Lower lobe of right lung (tissue), 2 donors: ENCODE measurements at places on chromosomes 11 and 22.

- H3K4me1 ChIP-seq = no peaks in the 10 kb centered on the region
- H3K4me3 ChIP-seq = no peak overlapping the region
- H3K27ac ChIP-seq = no peak overlapping the region
- no peaks in the 10 kb centered on the region for H3K36me3 ChIP-seq
- no peaks in the 10 kb centered on the region for H3K27me3 ChIP-seq
- peak; percentile 34 for DNase-seq
Measured at GRCh38 chr11:70538641-70539359, 140.5 kb downstream of the CTTN start.

GRCh38 chr11:19829109-19829837 lies 116.6 kb downstream of the NAV2 start:
- no peak overlapping the region for H3K4me3 ChIP-seq
- H3K27me3 ChIP-seq = no peaks in the 10 kb centered on the region
- peaks cover 13% of the 10 kb centered on the region for H3K4me1 ChIP-seq
- H3K27ac ChIP-seq = no peak overlapping the region
- H3K36me3 ChIP-seq = peaks cover 4% of the 10 kb centered on the region
- no peak for DNase-seq

GRCh38 chr11:59463190-59463641 lies 6.5 kb downstream of the OR4D6 start:
- no peaks in the 10 kb centered on the region for H3K27me3 ChIP-seq
- no peak overlapping the region for H3K27ac ChIP-seq
- H3K36me3 ChIP-seq = no peaks in the 10 kb centered on the region
- no peaks in the 10 kb centered on the region for H3K4me1 ChIP-seq

DNA sequence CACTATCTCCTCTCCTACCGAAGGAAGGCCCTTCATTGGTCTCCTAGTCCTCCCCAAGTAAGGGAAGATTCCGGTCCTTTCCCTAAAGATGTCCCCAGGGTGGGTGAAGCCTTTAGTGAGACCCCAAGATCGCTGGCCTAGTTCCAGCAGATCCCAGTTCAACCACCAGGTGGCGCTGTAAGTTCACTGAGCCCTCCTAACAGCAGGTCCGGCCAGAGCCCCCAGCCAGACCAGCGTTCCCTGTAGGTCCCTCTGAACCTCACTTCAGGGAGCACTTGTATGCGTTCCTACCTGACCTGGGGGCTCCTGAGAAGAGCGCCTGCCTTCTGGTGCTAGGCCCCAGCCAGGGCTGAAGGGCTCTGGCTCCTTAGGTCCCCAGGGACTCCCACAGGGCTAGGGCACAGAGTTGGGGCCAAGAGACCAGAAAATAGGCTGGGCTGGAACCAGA lies 38.1 kb downstream of the LMO1 start:
- H3K27ac ChIP-seq = no peak overlapping the region
- no peaks in the 10 kb centered on the region for H3K4me1 ChIP-seq
- no peaks in the 10 kb centered on the region for H3K36me3 ChIP-seq
- H3K27me3 ChIP-seq = no peaks in the 10 kb centered on the region

DNA sequence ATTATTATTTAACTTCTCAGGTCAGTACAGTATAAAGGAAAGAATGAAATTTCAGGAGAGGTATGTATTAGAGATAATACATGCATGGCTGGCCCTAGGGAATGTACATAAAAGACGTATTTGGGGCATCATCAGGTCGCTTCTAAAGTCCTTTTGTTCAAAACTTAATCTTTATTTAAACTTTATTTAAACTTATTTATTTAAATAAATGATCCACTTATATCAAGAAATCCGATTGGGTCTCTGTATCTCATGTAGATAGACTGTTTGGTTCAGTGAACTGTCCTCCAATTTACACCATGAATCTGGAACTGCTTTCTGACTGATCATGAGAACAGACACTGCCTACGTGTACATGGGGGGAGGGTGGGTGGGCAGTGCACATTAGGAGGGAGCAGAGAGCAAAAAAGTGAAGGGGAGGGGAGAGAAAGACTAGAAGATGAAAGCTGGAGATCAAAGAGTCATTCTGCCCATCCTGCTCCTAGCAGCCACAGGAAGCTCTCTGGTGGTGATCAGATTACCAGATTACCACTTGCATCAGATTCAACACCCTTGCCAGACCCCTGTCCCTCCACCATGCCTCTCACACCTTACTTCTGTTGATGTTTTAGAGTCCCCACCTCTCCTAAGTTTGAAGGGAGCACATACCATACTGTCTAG lies 92.1 kb upstream of the MTMR2 start:
- no peaks in the 10 kb centered on the region for H3K36me3 ChIP-seq
- no peaks in the 10 kb centered on the region for H3K27me3 ChIP-seq
- peaks cover 20% of the 10 kb centered on the region for H3K4me1 ChIP-seq
- DNase-seq = no peak
- H3K4me3 ChIP-seq = no peak overlapping the region

DNA sequence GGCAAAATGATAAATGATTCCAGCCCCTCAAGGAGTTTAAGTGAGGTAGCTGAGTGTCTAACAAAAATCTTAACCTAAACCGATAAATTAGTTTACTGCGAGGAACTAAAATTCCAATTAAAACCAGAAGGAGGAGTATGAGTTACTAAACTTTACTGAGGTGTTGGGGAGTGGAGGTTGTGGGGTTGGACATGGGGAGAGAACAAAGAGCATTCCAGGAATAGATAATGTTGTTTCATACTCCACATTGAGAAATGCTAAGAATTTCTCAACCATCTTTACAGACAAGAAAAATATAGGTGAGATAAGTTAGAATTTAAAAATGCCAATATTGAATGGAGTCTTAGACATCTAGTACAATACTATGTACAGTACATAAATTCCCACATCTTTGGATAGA lies 488.6 kb downstream of the METTL15 start:
- DNase-seq = no peak
- H3K4me3 ChIP-seq = no peak overlapping the region
- no peaks in the 10 kb centered on the region for H3K4me1 ChIP-seq
- H3K27me3 ChIP-seq = no peaks in the 10 kb centered on the region
- H3K27ac ChIP-seq = no peak overlapping the region

DNA sequence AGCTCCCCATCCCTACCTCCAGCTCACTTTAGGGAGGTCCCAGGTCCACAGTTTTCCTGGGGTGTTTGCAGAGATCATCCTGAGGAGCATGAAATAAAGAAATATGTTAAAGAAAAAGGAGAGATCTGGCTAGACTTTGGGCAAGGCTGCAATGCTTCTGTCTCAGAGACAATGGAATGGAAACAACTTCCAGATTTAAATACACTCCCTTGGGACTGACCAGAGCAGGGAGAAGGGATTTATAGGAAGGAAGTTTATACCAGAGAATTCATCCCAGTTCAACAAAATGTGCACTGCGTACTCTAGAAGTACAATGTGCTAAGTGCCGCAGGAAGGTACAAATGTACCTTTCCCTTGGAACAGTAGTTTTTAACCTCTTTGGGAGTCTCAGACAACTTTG lies 40.4 kb downstream of the ETS1 start:
- peak overlapping the region; percentile 82 for H3K27ac ChIP-seq
- no peaks in the 10 kb centered on the region for H3K27me3 ChIP-seq
- DNase-seq = no peak
- no peak overlapping the region for H3K4me3 ChIP-seq
- no peaks in the 10 kb centered on the region for H3K36me3 ChIP-seq

DNA sequence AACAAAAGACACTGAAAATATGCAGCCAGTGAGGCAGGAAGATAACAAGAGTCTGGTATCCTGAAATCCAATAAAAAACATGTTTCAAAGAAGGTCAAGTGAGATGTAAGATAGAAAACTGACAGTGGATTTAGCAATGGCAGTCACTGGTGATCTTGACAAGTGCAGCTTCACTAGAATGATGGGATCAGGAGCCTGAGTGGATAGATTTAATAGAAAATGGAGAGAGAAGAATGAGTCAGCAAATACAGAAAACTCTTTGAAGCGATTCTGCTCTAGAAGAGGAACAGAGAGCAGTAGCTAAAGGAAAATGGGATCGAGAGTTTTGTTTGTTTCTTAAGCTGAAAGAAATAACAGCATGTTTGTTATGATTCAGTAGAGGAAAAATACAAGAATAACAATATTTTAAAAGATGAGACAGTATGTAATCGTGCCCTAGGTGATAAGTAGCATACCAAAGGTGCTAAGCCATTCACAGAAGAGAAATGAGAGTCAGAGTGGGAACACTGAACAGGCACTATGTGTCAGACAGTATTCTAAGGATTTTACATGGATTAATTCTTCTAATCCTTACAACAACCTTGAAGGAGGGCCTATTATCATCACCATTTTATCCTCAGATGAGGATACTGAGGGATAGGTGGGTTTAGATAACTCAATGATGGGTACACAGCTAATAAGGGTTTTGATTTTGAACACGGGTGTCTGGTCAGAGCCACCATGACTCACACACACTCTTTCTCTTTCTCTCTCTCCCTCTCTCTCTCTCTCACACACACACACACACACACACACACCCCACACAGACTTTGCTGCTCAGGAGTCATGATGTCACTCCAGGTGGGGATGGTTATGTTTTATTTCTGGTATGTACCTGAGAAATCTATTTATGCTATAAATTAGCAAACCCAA lies 36.3 kb downstream of the MRE11 start:
- peaks cover 63% of the 10 kb centered on the region for H3K36me3 ChIP-seq
- no peaks in the 10 kb centered on the region for H3K4me1 ChIP-seq
- H3K27ac ChIP-seq = no peak overlapping the region
- no peak for DNase-seq
- no peak overlapping the region for H3K4me3 ChIP-seq

DNA sequence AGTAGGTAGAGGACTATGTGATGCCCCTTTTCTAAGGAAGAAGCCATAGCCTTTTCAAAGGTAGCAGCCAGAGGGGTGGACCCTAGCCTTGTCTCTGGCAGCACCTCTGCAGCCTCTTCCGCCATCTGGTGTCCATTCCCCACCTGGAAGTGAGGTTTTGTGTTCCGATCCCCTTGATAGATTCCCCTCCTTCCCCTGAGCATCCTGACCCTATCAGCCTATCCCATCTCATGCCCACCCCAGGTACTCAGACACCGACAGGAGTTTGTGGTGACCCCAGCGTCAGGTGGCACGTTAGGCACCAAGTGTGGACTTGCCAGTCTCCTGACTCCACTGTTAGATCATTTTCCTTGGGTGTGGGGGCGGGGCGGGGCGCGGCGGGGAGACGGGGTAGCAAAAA lies 398 bp upstream of the FAM89B start:
- H3K4me3 ChIP-seq = peak overlapping the region; percentile 81
- no peaks in the 10 kb centered on the region for H3K27me3 ChIP-seq
- peaks cover 57% of the 10 kb centered on the region for H3K4me1 ChIP-seq
- no peak for DNase-seq

- DNase-seq = no peak
- H3K27me3 ChIP-seq = no peaks in the 10 kb centered on the region
- H3K27ac ChIP-seq = no peak overlapping the region
- H3K4me1 ChIP-seq = peaks cover 3% of the 10 kb centered on the region
- no peaks in the 10 kb centered on the region for H3K36me3 ChIP-seq
Measured at GRCh38 chr11:78732246-78732645, 157.6 kb upstream of the NARS2 start.

GRCh38 chr11:77654770-77655434 lies 17.3 kb upstream of the CLNS1A start:
- H3K27ac ChIP-seq = no peak overlapping the region
- DNase-seq = no peak
- H3K4me1 ChIP-seq = no peaks in the 10 kb centered on the region

GRCh38 chr11:45141631-45142030 lies 4.8 kb upstream of the PRDM11 start:
- no peaks in the 10 kb centered on the region for H3K27me3 ChIP-seq
- no peaks in the 10 kb centered on the region for H3K36me3 ChIP-seq
- peaks cover 11% of the 10 kb centered on the region for H3K4me1 ChIP-seq
- no peak overlapping the region for H3K4me3 ChIP-seq

DNA sequence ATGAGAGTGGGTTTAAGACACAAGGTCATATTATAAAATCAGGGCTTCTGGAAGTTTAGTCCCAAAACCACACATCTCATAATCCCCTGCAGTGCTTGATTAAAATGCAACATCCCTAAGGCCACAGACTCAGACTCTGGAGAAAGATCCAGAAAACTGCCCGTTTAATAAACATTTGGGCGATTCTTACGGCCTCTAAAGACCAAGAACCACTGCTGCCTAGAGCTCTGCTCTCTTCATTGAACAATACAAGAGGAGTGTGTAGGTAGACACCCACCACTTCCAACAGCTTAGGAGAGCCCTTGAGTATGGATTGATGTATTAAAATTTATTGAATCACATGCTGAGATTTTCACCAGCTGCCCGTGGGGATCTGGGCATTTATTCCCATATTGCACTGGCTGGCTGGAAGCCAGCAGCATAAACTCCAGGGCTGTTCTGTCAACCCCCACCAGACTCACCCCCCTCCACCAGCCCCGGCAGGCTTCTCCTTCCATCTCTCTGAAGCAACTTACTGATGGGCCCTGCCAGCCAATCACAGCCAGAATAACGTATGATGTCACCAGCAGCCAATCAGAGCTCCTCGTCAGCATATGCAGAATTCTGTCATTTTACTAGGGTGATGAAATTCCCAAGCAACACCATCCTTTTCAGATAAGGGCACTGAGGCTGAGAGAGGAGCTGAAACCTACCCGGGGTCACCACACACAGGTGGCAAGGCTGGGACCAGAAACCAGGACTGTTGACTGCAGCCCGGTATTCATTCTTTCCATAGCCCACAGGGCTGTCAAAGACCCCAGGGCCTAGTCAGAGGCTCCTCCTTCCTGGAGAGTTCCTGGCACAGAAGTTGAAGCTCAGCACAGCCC lies 749 bp upstream of the BEST1 start:
- no peak overlapping the region for H3K4me3 ChIP-seq
- H3K27me3 ChIP-seq = no peaks in the 10 kb centered on the region
- peak; percentile 77 for DNase-seq
- no peaks in the 10 kb centered on the region for H3K36me3 ChIP-seq
- H3K4me1 ChIP-seq = peaks cover 21% of the 10 kb centered on the region
- H3K27ac ChIP-seq = no peak overlapping the region

- H3K4me3 ChIP-seq = no peak overlapping the region
- H3K27ac ChIP-seq = peak overlapping the region; percentile 2
- H3K27me3 ChIP-seq = no peaks in the 10 kb centered on the region
- DNase-seq = no peak
Measured at GRCh38 chr11:45844822-45845578, 2.3 kb upstream of the CRY2 start.
